Stimulated activated CD4-positive, alpha-beta T cell treated with anti-CD3 and anti-CD28 coated beads, Interleukin-15, amount 100 ng/mL, for 24 hours (primary cell): ENCODE measurements at places on chromosomes 5 and 9.

- DNase-seq: no peak
These were observed 1704.8 kb upstream of the CDH9 start for GRCh38 chr5:28743025-28743715.

- no peak for DNase-seq
These were observed 165.7 kb upstream of the GPR151 start for GRCh38 chr5:146681585-146682105.

DNA sequence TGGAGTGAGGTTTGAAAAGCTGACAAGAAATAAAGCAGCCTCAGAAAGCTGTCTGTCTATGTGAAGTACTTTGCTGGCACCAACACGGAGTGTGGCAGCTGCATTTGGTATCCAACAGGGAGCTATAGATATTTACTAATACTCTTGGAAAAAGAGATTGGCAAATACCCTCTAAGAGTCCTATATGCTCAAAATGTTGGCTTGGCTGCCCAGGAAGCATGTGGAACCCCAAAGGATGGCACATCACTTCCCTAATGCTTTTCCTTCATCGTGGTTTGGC is 398.3 kb downstream of the TLE4 start:
- no peak for DNase-seq

DNA sequence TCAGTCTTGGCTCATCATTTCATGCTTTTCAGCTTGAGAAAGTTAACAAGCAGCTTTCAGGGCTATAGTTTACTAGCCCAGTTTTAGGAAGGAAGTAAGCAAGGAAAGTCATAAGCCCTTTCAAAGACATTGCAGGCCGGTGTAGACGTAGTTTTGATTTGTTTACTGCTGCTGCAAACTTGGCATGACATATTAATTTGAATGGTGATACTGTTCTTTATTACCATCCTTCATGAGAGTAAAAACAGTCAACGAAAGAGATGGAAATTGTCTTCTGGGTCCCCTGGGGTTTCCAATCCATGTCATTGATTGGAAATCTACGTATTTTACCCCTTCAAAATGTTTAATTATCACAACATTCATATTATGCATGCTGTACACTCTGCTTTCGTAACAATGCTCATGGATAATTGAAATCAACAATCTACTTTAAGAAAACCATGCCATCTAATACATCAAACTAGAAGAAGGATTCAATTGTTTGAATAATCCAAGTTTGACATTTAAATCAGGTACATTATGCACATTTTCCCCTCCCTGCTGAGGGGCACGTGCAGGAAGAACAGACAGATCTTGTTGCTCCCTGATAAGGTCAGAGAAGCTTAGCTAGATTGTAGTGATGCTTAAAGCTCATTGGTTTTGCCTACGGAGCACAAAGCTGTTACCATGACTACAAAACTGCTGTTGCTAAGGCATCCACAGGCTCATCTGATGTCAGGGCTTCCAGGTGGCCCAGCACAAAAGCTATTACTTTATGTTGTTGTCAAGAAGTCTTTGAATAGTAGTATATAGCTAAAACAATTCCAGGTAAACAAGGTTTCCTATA is 139.9 kb upstream of the PRLR start:
- DNase-seq: no peak
